ENCODE measurements at places on chromosomes 16 and 17. TPM values are rescaled to one million over a fixed set of nuclear protein-coding genes. Genes with fewer than 3 reads are reported as not detected.

DNA sequence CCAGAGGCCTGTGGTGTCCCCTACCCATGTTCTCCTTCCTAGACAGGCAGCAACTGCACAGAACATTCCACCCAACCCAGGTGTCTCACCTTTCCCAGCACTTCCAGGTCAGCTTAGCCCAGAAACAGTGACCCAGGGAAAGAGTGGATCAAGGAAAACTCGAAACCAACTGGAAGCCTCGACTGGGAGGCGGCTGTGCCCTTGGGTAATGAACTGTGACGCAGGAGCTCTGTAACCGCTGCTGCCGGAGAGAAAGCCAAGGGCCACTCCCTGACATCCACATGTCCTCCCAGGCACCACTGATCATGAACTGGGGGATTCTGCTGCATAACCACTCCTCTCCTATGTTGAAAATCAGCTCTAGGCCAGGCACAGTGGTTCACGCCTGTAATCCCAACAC lies 34.4 kb downstream of the WDR59 start:
- no peak for DNase-seq

DNA sequence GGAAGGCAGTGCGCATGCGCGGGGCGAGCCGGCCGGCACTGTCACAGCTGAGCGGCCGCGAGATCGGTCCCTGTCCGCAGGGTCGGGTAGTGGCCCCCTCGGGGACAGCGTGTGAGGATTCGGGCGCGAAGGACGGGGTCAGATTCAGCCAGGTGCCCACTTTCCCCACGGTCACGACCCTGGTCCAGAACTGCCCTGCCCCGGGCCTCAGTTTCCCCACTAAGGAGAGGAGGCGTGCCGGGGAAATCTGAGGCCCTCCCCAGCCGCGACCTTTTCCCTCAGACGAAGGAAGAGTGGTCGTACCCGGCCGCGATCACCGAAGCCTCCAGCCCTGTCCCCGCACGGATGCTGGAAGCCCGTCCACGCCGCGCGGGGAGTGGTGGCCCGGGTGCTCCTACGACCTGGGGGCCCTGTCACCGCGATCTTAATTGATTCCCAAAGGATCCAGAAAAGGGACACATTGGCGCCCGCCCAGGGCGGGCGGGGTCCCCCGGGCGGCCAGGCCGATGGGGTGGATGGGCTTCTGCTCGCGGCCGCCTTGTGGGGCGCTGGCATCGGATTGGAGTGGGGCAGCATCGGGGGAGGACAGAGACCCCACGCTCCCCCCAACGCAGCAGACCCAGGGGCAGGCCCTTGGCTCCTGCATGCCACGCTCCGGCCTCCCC lies 57.7 kb downstream of the SRL start:
- no peak for DNase-seq

The FOXF1 gene
- 0.60 TPM for polyA plus RNA-seq

The PLXDC1 gene
- 5.5 TPM for polyA plus RNA-seq

The SYNGR3 gene
- 2.6 TPM for polyA plus RNA-seq

All from right renal pelvis (tissue), 4 donors.